Cortex of kidney (tissue), 1 donor: ENCODE measurements at places on chromosomes 11 and 22.

DNA sequence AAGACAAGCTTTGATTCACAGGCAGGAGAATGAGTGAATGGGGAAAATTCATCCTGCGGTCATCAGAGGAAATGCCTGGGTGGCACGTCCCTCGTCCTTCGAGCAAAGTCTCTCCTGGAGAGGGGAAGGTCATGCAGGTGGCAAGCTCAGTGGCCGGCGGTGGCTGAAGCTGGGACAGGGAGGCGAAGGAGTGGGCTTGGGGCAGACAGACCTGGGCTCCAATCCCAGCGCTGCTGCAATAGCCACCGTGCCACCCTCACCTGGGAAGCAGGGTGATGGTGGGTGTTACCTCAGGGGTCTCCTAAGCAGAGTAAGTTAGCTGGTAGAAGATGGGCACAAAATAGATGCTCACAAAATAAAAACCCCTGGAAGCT is 22.4 kb upstream of the CACNG2 start:
- no peak for DNase-seq

DNA sequence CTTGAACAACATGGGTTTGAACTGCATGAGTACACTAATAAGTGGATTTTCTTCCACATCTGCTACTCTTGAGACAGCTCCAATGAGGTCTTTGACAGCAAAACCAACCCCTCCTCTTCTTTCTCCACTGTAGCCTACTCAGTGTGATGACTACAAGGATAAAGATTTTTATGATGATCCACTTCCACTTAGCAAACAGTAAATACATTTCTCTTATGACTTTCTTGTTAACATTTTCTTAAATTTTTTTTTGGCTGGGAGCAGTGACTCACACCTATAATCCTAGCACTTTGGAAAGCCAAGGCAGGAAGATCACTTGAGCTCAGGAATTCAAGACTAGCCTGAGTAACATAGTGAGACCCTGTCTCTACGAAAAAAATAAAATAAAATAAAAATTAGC is 9.9 kb upstream of the EIF4G2 start:
- no peak for DNase-seq

DNA sequence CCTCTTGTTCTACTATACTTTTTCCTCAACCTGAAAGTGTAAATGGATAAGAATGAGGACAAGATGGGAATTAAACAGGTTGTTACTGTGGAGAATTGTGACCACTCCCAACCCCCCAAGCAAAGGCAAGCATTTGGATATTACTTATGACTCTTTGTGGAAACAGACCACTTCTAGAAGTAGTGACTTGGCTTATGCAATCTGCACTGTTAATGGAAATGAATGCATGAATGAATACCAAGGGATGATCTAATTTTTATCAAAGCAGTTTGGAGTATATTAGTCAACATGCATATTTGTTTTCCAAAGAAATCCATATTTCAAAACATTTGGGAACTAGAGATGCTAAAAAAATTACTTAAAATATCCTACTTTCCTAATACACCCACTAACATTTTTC is 35.3 kb downstream of the AMOTL1 start:
- no peak for DNase-seq

- no peak for DNase-seq
Measured at GRCh38 chr11:47571895-47572294, 6.5 kb downstream of the PTPMT1 start.

DNA sequence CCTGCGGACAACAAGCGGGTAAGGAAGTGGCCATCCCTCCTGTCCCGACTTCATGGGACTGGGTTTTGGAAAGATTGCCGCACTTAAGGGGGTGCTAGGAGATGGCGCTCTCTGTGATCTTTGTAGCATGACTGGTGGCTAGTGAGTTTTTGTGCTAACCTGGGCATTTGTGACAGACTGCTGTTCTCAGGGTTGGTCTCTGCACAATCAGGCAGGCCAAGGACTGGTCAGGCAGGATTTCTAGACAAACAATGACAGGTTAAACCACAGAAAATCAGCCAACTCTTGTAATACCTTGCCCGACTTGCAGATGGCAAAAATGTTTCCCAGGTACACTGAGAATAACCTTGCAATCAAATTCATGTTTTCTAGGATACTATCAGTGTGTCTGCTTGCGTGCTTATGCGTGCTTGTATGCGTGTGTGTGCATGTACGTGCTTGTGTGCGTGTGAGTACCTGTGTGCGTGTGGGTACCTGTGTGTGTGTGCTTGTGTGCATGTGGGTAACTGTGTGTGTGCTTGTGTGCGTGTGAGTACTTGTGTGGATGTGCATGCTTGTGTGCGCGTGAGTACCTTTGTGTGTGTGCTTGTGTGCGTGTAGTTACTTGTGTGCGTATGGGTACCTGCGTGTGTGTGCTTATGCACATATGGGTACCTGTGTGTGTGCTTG is 25.6 kb upstream of the SORL1-AS1 start:
- no peak for DNase-seq

DNA sequence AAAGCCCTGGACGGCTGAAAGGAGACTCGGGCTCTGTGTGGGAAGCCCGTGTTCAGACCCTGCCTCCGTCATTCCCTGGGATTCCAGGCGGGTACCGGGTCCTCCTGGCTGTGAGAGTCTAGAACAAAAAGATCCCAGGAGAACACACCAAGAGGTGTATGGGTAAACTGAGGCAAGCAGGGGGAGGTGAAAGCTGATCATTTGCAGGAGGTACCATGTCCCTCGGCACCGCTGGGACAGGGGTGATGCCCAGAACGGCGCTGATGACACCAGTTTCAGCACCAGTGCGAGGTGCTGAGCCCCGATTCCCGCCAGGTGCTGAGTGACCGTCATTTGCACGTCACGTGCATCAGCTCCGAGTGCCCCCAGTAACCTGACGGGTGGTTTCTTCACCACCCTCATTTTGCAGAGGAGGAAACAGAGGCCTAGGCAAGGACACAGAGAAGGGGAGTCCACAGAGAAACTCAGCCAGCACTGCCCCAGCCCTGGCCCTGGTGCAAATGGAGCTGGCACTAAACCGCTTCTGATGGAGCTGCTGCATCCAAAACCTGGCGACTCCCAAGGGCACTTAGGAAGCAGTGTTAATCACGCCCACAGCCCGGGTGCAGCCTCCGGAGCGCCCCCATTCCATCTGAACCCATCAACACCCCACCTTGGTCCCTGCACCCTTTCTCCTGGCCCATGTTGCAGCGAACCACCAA is 16.8 kb downstream of the MACROD1 start:
- DNase-seq: no peak

GRCh38 chr22:48960576-48960975 is 867.1 kb downstream of the BRD1 start:
- no peak for DNase-seq

DNA sequence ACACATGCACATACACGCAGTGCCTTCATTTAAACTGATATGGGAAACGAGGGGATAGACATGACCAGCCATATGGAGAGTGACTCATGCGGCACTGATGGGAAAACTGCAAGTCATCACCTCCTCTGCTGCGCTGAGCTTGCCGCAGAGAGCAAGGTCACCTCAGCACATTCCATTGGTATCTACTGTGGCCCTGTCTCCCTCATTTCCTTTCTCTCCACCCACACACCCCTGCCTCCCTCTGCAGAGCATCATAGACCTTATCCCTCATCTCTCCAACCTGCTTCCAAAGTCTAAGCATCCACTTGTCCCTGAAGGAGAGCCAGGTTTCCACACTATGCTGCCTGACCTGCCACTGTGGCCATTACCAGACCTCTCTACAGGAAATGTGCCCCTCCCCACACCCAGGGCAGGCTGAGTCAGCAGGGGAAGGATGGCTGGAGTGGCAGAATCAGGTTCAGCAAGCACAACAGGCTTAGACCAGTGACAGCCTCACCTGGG is 116.9 kb upstream of the SNX19 start:
- no peak for DNase-seq

GRCh38 chr11:12150831-12151382 is 40.5 kb downstream of the MICAL2 start:
- DNase-seq: no peak

DNA sequence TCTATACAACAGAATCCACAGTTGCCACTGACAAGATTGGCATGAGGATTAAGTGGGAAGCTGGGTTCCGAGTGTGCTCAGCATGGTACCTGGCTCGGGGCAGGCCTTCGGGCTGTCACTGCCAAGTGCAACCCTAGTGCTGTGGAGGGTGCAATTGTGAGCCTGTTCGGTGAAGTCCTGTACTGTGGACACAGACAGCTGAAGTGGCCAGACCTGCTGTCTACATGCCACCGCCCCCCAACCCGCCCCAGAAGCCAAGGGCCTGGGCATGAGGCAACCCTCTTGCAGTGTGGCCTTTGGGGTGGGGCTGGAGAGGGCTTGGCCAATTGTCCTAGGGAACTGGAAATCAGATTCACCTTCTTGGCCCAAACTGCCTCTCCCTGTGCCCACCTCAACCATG is 15.6 kb upstream of the SHISAL1 start:
- no peak for DNase-seq

DNA sequence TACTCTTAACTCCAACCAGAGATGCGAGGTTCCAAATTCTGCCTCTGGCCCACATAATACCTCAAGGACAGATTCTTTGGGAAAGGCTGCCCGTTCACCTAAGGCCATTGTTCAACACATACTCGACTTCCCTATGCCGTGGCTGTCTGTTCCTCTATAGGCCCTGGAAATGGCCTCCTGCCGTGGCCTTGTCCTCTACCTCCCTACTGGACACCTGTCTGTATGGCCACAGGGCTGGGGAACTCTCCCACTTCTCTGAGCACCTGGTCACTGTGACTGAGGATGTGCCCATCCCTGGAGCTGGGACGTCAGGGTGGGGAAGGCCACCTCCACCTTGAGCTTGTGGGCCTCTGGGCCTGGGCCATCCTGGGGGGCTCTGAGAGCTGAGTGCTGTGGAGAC is 340.5 kb upstream of the B3GAT1 start:
- no peak for DNase-seq

DNA sequence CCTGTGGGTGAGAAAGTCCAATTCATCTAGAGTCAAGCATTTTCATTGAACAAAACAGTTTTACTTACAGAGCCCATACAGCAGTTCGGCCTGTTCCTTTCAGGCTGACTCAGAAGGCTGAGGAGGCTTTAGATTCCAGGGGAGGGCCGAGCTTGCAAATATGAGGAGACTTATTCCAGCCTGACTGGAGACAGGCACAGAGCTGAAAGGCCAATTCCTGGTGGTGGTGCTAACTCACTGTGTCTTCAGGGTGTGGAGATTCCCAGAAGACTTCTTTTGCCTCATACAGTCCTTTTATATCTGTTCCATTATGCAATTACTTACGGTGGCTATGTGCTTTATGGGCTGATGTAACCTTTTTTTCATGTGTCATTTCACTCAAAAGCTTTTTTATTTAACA is at the start of gene OR51E2:
OR51E2 (minus strand) TSS at position 269 of the 400 bp plus-strand sequence. CDS start 15,142 bp downstream, outside the sequence.
- no peak for DNase-seq

GRCh38 chr22:38078046-38078840 is 5.7 kb downstream of the SLC16A8 start:
- no peak for DNase-seq

- peak; percentile 76 for DNase-seq
Measured at GRCh38 chr11:62601372-62602140, at the start of gene MTA2. Gene MTA2 (minus strand): TSS chr11:62601865. CDS start chr11:62601450, 415 bp downstream.

GRCh38 chr22:29004647-29005371 is 56.8 kb downstream of the C22orf31 start:
- DNase-seq: no peak

GRCh38 chr11:133951327-133952198 is 5.2 kb downstream of the IGSF9B start:
- DNase-seq: no peak

- no peak for DNase-seq
Measured at GRCh38 chr11:1317432-1317831, 8.0 kb upstream of the TOLLIP start.

- no peak for DNase-seq
Measured at GRCh38 chr11:7019500-7020182, 505 bp downstream of the ZNF214 start.

- DNase-seq: no peak
Measured at GRCh38 chr22:49789289-49790141, 38.2 kb downstream of the BRD1 start.

GRCh38 chr11:15161790-15162189 is 47.1 kb downstream of the INSC start:
- DNase-seq: no peak

- DNase-seq: no peak
Measured at GRCh38 chr11:62353841-62354240, 16.6 kb downstream of the ASRGL1 start.

- DNase-seq: no peak
Measured at GRCh38 chr22:32745996-32746322, 55.5 kb upstream of the TIMP3 start.

DNA sequence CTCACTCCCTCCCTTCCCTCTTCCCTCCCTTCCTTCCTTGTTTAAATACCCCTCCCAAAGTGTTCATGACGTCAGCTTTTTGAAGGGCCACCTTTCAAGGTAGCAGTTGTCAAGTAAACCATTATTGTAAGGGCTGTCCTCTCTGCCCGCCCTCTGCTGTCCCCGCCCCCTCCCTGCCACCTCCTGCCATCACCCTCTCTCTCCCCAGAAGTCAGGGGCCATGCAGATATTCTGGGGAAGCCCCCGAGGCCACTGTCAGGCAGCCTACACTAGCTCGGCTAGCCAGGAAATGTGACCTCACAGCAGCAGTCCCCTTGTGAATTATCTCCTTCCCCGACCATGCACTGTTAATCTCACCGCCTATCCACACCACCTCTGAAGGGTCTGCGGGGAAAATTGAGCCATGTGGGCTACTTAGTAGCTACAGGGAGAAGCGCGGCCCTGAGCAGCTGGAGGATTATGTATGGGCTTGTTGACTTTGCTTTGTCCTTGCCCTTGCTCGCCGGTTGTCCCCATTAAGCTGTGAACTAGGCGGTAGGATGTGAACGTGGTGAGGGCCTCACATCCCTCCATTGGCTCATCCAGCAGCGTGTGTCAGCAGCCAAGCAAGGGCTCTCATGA is 42.1 kb upstream of the ATXN10 start:
- DNase-seq: no peak

DNA sequence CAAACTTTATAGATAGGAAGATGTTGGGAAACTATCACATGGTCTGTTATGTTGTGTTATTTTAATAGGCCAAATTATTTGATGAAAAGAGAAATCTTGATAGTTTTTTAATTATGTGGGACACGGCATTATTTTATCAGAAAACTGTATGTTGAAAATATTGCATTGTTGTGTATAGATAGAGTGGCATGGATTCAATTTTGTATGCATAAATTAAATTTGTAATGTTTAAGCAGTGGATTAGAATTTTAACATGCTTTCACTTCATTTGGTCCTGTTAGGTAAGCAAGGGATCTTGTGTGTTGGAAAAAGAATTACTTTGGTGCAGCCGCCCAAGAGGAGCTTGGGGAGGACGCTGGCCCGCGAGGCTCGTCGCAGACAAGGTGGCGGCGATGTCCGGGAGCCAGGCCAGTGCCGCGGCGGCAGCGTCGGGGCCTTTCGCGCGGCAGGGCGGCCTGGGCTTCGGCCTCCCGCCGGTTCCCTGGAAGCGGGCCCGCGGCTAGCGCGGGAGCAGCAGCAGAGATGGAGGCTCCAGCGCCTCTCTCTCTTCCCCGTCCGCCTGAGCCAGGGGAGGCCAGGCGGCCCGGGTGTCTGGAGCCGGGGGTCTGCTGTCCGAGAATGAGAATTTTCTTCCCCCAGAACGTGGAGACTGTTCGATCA is 82.7 kb downstream of the GGT1 start:
- no peak for DNase-seq

- no peak for DNase-seq
Measured at GRCh38 chr22:35664955-35665587, 16.8 kb downstream of the APOL6 start.

- DNase-seq: no peak
Measured at GRCh38 chr11:126165757-126166156, 45.7 kb downstream of the RPUSD4 start.

- no peak for DNase-seq
Measured at GRCh38 chr11:112465433-112466024, 204.9 kb upstream of the PLET1 start.
